ENCODE measurements at places on chromosomes 7 and 10.

GRCh38 chr7:80467069-80467468 lies 44.8 kb downstream of the GNAT3 start:
- DNase-seq, result no peak

GRCh38 chr7:125218076-125218475 lies 288.5 kb upstream of the POT1 start:
- DNase-seq, result no peak

- peak; percentile 85 for DNase-seq
Observed at GRCh38 chr10:28628184-28628893, 49.0 kb upstream of the BAMBI start.

GRCh38 chr7:131203291-131203976 lies 124.2 kb upstream of the MKLN1 start:
- no peak for DNase-seq

DNA sequence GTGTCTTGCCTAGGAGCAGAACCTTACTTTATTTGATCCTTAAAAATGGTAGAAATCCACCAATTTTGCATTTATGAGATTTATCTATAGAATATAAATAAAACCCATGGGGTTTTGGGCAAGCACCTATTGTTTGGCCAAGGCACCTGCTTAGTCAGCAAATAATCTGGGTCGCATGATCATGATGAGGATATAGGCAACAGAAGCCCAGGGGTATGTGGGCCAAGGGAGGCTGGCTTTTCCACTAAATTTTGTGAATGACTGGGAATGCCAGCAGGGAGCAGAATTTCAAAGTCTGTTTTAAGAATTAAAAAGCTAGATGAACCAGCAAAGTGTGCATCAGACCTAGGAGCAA lies 17.3 kb downstream of the SCRN1 start:
- no peak for DNase-seq

DNA sequence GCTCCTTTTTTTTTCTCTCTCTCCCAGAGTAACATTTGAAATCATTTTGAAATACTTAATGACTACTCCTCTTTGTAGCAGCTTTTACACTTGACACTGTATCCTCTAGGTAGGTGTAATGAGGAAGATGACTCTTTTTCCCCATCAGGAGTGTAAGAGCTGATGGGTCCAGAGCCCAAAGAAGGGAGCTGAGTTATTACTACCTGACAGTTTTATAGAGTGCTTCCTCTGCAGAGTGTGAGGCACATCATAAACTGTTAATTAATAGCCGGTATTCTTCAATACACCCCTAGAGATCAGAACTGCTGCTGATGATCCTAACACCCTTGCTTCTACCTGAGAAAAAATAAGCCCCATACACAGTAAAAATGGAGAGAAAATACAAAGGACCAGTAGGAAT lies 279.8 kb upstream of the SEMA3A start:
- DNase-seq, result no peak

- DNase-seq, result no peak
Observed at GRCh38 chr7:18450019-18450418, 45.5 kb upstream of the HDAC9 start.

- no peak for DNase-seq
Observed at GRCh38 chr7:81956520-81956919, 186.7 kb upstream of the HGF start.

- DNase-seq, result no peak
Observed at GRCh38 chr10:110629680-110630191, 14.4 kb upstream of the RBM20 start.

GRCh38 chr10:118062798-118063238 lies 16.1 kb upstream of the RAB11FIP2 start:
- DNase-seq, result no peak

DNA sequence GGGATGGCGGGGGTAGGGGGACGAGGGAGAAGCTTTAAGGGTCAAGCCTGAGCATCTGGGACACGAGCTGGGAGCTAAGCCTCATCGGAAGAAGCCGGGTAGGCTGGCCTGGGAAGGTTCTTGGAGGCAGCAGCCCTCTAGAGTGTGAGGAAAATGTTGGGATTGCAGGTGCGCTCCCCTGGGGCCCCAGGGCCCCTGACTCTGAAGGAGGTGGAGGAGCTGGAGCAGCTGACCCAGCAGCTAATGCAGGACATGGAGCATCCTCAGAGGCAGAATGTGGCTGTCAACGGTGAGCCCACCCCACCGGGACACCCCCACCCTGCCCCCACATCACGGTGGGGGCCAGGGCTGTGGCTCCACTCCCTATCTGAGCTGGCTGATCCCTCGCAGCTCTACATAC lies 6.9 kb downstream of the ZYX start:
- DNase-seq, result peak; percentile 26

DNA sequence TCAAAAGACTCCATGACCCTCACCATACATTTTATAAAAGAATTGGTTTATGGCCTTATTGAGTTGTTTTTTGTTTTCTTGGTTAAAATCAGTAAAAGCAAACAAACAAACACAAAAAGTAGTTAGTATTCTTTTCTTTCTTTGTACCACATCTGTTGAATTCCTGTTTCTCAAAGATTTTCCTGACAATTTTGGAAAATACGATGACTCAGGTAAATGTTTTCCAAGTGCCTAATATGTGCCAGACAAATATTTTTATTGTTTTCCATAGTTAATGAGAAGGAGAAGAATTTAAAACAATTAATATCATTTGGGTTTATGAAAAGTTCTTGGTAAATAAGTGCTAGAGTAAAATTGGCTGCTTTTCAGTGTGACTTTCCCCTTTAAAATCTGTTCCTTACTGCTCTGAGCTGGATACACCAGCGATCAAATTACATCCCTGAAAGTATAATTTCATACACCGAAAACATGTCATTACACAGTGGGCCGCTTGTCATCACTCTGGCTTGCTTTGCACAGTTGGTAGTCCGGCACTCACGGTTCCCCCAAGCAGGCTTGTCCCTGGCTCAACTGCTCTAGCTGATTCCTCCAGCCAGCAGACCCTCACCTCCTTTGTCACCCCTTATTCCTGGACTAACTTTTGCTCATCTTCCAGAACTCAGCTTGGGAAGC lies 80.5 kb downstream of the TBXAS1 start:
- no peak for DNase-seq

GRCh38 chr10:78405736-78406135 lies 372.1 kb downstream of the RPS24 start:
- no peak for DNase-seq

DNA sequence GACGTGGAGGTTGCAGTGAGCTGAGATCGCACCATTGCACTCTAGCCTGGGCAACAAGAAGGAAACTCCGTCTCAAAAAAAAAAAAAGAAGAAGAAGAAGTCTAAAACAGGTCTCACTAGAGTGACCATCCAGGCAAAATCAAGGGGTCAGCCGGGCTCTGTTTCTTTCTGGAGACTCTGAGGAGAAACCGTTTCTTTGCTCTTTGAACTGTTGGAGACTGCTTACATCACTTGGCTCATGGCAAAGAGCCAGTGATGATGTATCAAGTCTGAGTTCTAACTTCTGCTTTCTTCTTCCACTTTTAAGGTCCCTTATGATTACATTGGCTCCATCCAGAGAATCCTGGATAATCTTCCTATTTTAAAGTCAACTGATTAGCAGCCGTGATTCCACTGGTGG lies 306.8 kb downstream of the WDR11 start:
- DNase-seq, result peak; percentile 76

- DNase-seq, result no peak
Observed at GRCh38 chr7:24042028-24042427, 242.0 kb upstream of the NPY start.

DNA sequence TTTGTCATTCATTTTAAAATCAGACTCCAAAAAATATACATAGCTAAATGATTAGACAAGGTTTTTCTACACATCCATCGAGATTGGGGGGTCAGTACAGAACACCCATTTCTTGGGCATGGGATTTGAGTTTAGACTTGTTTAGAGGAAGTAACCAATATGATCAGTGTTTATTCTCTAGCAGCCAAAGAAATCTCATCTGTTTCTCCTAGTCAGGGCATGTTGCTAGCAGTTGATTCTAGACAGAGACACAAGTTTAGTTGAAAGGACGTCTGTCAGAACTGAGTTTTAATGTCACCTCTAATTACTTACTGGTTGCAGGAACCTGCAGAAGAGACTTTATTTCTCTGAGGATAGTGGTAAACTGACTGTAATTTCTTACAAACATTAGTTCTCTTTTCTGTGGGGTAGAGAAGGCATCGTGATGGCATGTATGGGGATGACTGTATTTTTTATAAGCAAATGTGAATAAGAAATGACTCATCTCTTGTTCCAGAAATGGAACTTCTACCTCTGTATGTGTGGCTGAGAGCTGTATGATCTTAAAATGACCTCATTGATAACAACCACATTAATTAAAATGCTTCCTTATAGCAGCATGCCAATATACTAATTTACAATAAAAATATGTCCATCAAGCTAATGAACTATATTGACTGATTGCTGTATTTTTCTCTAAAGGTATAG lies 30.6 kb upstream of the RHOBTB1 start:
- no peak for DNase-seq

DNA sequence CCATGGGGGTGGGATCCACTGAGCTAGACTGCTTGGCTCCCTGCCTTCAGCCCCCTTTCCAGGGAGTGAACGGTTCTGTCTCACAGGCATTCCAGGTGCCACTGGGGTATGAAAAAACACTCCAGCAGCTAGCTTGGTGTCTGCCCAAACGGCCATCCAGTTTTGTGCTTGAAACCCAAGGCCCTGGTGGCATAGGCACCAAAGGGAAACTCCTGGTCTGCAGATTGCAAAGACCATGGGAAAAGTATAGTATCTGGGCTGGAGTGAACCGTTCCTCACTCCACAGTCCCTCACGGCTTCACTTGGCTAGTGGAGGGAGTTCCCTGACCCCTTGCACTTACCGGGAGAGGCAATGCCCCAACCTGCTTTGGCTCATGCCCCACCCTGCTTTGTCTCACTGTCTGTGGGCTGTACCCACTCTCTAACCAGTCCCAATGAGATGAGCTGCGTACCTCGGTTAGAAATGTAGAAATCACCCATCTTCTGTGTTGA lies 62.7 kb downstream of the PPP1R9A start:
- DNase-seq, result no peak

DNA sequence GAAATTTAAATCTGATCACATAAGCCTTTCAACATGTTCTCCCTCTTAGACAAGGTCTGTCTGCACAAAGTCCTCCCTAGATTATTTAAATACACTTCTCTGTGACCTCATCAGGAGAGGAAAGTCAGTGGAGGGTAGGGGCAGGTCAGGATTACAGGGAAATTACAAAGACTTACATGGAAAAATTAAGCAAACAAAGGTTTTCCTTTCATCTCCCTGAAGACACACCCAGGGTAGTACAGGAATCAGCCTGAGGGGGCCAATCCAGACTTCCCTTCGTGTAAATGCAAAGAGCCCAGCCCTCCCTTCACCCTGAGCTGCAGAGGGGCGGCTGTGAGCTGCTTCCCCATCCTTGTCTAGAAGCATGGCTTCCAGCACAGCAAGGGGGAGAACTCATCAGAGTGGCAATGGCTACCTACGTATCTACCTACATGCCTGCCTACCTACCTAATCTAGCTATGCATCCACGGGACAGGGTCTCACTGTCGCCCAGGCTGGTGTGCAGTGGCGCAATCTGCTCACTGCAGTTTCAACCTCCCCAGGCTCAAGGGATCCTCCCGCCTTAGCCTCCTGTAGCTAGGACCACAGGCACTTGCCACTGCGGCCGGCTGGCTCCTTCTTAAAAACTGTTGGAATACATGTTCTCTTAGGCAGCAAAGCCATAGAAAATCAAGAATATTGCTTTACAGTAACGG lies 33.2 kb downstream of the PITRM1 start:
- no peak for DNase-seq

DNA sequence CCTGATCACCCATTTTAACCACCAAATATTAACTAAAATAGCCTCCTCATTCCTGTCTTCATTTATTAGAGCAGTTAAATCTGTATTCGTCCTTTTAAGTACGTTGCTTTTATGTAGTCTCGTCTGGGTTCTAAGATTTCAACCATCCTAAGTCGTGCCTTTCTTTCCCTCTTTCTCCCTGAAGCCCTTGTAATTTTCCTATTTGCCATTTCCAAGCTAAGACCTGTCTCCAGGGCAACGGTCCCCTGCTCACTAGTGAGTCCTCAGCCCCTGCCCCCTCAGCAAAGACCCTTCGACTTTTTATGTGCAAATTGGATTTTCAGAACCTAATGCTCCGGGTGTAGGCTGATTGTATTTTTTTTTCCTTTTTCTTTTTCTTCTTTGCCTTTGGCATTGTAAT lies 16.1 kb upstream of the MEST start:
- no peak for DNase-seq

DNA sequence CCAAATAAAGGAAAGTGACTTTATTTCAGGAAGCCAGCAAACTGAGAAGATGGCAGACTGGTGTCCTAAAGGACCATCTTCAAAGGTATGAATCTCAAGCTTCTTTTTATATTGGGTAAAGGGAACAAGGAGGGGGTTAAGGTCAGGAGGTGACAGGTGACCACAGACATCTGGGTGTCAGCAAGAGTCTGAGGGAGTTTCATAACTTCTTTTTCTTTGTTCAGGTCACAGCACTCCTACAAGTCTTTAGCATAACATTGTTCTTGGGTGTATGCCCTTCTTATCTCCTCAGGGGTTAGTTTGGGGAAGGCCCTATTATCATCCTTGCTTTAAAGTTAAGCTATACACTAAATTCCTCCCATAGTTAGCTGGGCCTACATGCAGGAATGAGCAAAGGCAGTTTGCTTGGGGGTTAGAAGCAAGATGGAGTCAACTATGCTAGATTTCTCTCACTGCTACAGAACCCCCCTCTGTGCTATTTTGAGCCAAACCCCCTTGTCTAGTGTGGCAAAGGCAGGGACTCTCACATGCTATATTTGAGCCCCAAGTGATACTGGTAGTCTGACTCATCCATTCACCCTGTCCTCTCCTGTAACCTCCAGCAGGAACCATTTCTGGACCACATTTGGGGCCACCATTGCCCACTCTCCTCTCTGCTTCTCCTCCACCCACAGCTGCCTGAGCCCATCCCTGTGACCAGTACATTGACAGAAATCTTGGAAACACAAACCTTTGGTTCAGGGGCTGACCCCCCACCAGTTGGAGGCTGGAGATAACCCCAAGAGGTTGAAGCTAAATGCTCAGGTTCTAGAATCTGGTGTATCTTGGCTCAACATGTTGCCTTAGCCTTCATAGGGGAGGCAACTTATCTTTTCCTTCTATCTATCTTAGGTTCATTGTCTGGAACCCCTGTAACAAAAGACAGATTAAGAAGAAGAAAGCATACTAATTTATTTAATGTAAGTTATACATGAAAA lies 55.5 kb upstream of the LRGUK start:
- DNase-seq, result no peak

GRCh38 chr10:33031171-33031570 lies 73.1 kb upstream of the ITGB1 start:
- no peak for DNase-seq

- no peak for DNase-seq
Observed at GRCh38 chr7:79298145-79298760, 155.2 kb downstream of the MAGI2 start.

DNA sequence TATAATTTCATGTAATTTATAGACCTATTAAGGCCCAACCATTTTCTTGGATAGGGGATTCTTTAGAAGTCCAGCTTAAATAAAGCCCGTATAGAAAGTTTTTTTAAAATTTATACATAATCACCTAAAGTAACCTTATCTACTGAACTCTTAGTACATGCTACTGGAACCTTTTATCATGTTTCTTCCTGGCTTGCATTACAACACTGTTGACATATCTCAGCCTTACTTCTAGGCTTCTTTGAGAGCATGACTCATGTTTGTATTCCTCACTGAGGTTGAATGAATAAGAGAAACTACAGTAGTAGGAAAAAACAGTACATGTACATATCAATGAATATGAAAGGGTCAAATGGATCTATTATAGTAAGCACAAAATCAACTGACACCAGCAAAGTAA lies 8.2 kb upstream of the MAGI2 start:
- no peak for DNase-seq
